ENCODE measurements at places on chromosomes 1 and 21.
A peak's percentile ranks its signal among the peaks of the same experiment; 100 is the strongest.

GRCh38 chr1:8435569-8436071 is 117.7 kb downstream of the SLC45A1 start:
- DNase-seq, result no peak

DNA sequence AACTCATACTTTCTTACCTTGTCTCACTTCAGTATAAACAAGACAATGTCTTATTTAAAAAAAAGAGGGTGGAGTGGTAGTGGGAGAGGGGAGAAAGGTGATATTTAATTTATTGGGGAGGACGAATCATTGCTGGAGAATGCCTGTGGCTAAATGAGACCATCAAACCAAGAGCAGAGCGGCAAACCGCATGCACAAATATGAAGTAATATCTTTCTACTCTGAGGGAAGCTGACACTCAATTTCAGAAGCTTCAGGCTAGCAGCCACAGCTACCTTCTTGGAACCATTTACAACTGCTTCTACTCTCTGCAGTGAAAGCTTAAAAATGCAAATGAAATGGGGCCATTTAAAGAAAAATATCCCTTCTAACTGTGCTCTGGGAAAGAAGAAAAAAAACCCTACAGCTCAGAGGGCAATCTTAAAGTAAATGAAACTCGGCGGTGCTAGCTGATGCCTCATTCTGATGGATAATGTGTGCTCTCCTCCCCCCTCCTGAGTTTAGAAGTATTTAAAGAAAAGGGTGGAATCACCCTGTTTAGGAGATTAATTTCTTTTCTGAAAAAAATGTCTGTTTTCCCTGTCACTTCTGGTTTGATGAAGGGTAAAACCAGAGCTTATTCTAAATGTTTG is 178.2 kb upstream of the CAMK1G start:
- no peak for DNase-seq

DNA sequence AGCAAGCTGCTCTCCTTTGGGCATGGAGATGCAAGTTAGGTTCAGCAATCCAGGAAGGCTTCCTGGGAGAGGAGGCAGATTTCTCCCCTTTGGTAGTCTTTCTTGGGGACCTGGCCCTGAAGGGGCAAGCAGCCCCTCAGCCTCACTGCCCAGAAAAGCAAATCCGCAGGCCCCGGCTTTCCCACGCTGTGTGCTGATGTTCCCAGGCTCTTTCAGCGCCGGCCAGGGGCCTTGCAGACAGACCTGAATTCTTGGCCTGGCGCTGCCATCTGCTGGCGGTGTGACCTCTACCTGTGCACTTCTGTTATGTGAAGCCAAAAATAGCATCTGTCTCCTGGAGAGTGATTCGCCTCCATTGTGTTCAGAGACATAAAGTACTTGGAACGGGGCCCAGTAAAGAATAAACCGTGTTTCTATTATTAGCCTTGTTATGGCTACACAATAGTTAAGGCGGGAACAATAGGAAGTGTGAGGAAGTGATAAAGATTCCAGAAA is 64.8 kb downstream of the ALPL start:
- DNase-seq, result peak; percentile 96

- DNase-seq, result peak; percentile 30
These were observed 3.3 kb downstream of the WNT3A start for GRCh38 chr1:228009828-228010775.

GRCh38 chr1:203082571-203083462 is 3.0 kb downstream of the MYOG start:
- DNase-seq, result no peak

GRCh38 chr21:33015756-33016155 is 10.0 kb upstream of the OLIG2 start:
- no peak for DNase-seq

DNA sequence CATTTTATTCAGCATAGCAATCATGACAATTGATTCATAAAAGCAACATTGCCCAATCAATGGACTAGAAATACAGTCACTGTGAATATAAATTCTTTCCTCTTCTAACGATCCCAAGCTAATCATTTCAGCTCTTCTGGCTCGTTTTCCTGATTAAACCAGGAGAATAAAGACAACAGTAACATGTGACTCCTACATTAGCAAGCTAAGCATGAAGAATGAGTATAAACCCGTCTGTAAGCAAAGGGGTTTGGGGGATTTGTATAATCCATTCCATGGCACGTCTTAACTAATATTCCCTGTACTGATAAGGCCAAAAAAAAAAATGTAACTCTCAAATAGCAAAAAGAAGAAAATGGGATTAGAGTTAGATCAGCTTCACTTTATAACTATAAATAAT is 21.6 kb downstream of the IRF2BP2 start:
- no peak for DNase-seq

GRCh38 chr1:99825098-99825497 is 25.1 kb upstream of the AGL start:
- no peak for DNase-seq

Measured in NCI-H1092 treated with DMSO at 0.1 percent for 48 hours (cell line).